MV-4-11 (cell line): ENCODE measurements at places on chromosomes 16 and 17.

DNA sequence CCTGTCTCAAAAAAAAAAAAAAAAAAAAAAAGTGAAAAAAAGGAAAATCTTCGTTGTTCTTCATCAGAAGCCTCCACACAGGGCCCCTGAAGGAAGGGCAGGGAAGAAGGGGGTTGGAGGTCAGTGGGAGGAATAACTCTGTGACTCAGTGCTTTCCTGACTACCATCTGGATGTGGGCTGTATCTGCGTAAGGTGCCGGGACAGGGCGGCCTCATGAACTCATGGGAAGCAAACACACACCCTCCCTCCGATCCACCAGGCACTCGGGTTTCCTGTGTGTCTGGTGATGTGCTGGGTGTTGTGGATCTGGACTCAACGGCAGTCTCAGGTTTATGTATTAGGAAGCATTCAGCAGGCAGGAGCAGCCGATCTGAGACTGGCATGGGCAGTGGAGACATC is 691.6 kb downstream of the WWOX start:
- DNase-seq, result no peak

DNA sequence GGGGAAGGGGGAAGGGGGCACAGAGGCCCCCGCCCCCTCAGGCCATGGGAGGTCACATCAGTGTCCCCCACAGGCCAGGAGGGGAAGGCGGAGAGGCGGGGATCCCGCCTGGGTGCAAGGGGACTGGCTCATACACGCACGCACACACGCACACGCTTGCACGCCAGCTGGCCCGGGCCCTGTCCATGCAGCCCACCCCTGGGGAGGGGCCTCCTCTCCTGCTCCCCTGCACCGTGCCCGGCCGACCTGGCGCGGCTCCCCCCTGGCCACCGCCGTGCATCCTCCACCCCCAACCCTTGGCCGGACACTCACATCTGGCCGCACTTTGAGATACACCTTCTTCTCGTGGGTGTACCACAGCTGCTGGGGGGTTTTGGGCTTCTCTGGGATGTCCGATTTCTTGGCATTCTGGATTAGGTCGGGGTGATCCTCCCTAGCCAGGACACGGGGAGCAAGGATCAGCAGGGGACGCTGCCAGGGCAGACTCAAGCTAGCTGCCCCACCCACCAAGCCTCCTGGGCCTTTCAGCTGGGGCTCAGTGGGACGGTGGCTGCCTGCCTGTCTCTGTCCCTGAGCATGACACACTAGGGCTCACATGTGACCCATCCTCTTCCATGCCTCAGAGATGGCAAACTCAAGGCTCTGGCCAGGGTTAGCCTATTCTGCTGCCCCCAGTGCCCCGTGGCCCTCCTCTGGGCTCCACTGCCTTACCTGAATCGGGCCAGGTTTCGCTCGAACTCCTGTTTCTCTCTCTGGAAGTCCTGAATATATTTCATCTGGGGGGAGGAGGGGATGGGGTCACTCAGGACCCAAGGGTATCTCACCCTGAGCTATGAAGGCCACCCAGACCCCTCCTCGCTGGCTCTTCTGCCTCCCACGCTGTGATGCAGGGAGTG is 6.7 kb downstream of the UBTF start:
- no peak for DNase-seq

DNA sequence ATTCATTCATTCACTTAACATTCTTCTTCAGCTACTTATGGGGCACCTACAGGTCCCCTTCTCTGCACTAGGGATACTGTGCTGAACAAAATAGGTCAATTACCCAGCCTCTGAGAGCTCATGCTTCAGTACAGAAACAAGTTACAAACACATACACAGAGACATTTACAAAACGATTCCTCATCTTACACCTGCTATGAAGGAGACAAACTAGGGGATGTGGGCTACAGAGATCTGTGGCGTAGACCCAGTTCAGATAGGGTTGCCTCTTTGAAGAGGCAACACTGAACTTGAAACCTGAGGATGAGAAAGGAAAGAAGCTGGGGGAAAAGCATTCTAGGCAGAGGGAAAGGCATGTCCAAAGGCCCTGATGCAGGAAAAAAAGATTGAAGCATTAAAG is 5.2 kb downstream of the IL21R start:
- no peak for DNase-seq

DNA sequence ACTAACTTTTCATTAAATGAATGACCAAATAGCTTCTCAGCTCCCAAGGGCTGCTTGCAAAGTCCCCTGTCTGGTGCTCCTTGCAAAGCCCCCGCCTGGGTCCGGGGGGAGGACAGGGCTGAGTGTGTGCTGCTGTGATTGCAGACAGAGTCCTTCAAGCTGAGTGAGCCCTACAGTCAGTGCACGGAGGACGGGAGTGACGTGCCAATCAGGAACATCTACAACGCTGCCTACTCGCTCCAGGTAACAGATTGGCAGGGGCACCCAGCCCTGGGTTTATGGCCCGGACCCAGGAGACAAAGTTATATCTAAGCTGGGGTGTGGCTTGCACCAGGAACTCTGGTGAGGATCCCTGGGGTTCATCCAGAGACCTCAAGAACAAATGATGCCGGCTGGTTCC is 27.1 kb downstream of the SCNN1G start:
- DNase-seq, result no peak

DNA sequence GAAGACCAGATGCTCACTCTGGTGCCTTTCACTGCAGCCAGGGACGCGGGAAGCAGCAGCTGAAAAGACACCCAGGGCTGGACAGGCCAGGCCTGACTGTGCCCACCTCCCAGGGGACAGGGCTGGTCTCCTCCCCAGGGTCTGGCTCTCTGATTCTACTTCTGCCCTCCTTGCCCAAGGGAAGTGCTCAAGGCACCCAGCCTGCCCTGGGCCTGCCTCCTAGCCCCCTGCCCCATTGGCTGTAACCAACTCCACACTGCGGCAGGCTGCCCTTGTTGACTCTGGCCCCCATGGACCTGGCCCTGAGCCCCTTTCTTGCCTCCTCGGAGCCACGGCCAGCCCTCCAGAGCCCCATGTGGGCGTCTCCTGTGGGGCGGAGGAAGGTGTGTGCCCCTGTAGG is 212.5 kb downstream of the NTN1 start:
- no peak for DNase-seq

DNA sequence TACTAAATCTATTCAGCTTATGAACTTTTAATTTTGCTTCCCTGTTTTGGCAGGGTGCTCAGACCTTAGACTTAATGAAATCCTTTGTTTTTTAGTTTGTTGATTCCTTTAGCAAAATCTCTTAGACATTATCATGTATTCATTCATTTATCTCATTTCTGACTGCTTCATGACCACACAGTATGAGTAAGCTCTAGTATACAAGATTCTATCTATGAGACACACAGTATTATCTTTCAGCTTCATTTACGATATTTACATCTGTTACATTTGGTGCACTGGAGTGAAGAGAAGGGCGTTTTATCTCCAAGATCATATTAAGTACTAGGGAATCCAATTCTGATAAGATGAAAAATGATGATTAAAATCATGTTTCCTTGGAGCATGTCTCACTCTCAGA is 448.1 kb upstream of the CA10 start:
- no peak for DNase-seq

DNA sequence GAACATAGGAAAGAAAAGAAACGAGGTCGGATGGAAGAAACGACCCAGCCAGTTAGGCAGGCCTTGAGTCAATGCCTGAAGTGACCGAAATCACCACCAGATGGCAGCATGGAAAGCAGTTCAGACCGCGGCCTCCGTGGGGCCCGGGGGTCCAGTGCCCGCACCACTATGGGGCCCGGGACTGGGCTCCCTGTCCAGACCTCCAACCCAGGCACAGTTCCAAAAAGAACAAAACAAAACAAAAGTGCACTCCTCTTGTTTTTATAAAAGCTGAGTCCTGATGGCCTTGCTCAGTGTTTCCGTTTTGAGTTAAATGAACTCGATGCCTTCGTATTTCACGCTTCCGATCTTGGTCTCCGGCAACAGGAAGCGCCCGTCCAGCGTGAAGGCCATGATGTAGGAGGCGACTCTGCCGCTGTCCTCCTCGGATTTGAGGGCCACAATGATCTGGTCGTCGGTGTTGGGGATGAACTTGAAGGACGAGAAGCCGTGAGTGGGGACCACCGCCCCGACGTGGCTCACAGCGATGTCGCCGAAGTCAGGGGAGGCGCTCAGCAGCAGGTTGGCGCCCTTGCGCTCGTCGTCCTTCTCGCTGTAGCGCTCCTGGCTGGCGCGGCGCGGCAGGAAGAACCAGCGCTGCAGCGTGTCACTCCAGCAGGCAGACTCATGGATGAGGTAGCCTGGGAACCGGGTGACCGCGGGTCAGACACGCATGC is 13.7 kb upstream of the LGALS3BP start:
- DNase-seq, result no peak

- no peak for DNase-seq
These were observed 2.2 kb downstream of the MYO19 start for GRCh38 chr17:36532435-36532975.

DNA sequence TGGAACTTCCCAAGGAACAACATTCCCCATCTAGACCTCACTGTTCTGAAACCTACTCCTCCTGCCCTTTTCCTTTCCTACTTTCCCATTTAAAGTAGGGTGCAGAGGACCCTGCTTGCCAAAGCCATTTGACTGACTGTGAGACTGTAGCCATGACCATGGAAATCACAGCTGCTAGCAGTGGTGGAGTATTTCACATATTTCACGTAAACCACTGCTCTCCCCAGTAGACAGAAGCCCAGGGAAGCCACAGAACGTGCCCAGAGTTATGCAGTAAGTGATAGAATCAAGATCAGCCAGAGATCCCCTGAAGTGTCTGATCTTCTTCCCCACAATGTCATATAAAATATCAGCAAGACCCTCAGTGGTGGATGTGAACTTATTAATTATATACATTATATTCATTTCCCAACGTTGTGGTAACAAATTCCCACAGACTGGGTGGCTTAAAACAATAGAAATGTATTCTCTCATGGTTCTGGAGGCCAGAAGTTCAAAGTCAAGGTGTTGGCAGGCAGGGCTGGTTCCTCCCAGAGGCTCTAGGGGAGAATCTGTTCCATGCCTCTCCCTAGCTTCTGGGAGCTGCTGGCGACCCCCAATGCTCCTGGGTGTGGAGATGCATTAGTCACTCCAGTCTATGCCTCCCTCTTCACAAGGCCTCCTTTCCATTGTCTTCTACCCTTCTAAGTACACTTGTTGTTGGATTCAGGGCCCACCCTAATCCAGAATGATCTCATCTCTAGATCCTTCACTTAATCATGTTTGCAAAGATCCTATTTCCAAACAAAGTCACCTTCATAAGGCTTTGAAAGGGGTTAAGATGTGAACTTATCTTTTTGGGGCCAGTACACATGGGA is 20.7 kb upstream of the PRM1 start:
- no peak for DNase-seq

GRCh38 chr17:49556223-49556943 is 19.3 kb upstream of the NXPH3 start:
- peak; percentile 49 for DNase-seq

GRCh38 chr16:67726106-67727034 is 7.3 kb upstream of the GFOD2 start:
- no peak for DNase-seq

DNA sequence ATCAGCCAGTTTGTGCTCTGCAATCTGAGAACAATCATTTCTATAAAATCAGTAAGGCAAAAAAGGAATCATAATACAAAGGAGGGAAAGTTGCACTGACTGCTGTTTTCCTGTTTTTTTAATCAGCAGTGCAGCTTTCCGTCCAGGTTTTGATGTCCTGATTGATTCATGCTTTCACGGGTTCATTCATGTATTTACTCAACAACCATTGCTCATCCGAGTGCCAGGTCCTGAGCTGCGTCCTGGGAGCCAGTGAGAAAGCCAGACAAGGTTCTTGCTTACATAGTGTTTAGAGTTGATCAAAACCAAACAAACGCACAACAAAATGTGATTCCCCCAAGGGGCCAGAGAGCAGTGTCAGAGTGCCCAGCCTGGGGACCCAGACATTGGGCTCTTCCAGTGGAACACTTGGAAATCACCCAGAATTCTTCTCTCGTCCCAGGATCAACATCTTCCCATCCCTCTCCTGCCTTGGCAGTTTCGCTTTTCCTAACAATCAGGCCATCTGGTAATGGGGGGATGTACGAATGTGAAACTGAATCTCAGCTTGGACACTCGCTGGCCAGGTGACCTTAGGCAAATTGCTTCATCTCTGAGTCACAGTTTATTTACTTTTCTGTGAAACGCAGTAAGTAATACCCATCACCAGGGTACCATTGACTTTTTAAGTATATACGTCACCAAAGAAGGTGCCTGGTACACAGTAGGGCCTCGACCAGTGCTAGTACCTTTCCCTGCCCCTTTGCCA is 13.3 kb upstream of the C1QL1 start:
- DNase-seq, result no peak

- no peak for DNase-seq
These were observed 28.2 kb upstream of the TMEM220 start for GRCh38 chr17:10758062-10758461.

GRCh38 chr16:84379008-84379708 is 10.8 kb downstream of the ATP2C2 start:
- no peak for DNase-seq

DNA sequence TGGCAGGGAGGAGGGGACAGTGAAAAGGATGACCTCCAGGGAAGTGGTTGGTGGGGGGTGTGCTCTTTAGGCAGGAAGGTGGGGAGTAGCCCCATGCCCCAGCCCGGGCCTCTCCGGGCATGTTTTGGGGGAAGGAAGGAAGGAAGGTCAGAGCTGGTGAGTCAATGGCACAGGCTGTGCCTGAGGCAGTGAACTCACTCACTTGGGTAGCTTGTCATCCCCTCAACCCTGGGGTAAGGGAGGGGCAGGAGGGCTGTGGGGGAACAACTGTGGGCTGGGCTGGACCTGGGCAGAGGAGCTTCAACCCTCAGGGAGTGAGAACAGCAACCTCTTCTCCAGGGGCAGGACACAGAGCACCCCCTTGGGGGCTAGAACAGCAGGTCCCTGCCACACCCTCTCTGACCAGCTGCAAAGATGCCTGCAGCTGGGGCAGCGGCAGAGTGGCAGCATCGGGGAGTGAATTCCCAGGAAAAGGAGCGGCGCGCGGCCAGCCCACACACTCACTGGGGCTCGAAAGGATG is 6.3 kb downstream of the CSF3 start:
- no peak for DNase-seq

DNA sequence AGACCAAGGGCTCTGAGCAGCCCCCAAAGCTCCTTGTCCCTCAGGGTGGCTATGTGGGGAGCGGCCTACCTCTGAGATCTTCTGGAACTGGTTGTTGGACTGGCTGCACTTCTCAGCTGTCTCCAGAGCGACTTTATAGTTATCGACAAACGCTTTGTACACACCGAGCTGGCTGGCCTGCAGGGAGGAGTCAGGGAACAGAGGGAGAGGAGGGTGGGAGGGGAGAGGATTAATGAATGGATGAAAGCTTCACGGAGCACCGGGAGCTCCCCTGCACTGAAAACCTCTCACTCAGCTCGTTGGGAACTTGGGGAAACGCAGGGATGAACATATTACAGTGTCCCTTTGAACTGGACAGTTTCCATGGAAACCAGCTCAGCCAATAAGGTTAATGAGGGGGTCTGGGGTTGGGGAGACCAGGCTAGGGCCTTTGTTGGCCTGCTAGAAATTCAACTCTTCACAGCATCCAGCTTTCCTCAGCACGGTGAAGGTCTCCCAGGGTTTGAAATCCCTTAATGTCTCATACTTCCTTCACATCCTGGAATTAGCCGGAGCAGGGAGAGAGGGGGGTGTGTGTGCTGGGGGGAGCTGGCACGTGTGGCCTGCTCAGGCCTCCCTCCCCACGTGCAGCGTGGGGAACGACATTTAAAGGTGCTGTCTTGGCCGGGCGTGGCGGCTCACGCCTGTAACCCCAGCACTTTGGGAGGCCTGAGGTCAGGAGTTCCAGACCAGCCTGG is 86.7 kb downstream of the TIMM22 start:
- DNase-seq, result no peak
